HL-60 (cell line): ENCODE measurements at places on chromosomes 11 and 22.

- peak; percentile 55 for DNase-seq
These were observed at the start of gene ARAP1 for GRCh38 chr11:72752088-72752914. Gene ARAP1, minus strand, starts transcription at chr11:72752408. Its CDS starts 25,280 bp downstream, at chr11:72727128.

- DNase-seq = no peak
These were observed 9.0 kb downstream of the TRIM44 start for GRCh38 chr11:35671396-35672127.

DNA sequence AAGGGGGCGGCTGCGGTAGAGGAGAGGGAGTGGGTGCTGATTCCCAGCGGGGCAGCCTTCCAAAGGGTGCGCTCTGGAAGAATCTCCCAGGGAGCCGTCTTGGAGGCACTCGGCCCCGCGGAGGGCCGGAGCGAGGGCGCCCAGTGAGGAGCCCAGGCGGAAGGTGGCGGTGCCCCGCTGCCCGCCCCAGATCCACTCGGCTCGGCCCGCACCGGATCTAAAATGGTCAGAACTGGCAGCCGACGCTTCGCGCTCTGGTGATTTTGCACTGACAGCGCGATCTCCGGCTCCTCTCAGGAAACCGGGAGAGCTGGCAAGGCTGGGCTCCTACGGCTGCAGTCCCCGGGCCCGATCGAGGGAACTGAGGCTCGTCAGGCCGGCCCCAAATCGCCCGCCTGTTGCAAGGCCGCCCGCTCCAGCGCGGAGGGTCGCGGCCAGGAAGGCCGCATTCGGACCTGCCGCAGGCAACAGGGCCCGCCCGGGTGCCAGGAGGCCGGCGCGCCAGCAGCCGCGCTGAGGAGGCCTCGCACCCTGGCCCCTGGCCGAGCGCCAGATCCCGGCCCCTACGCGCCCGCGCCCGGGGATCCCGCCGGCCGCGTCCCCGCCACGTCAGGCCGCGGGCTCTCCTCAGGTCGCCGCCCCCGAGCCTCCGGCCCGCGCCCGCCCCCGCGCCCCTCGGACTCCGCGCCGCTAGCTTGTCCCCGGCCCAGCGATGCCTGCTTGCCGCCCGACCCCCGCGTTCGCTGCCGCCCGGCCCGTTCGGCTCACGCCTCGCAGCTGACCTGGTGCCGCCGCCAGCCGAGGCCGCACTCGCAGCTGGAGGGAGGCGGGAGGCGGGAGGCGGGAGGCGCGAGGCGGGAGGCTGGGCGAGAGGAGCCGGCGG, at the start of gene KLHL22:
KLHL22 (minus strand) TSS at position 818 of the 883 bp plus-strand sequence. CDS start 6,584 bp downstream, outside the sequence.
- DNase-seq = peak; percentile 9

DNA sequence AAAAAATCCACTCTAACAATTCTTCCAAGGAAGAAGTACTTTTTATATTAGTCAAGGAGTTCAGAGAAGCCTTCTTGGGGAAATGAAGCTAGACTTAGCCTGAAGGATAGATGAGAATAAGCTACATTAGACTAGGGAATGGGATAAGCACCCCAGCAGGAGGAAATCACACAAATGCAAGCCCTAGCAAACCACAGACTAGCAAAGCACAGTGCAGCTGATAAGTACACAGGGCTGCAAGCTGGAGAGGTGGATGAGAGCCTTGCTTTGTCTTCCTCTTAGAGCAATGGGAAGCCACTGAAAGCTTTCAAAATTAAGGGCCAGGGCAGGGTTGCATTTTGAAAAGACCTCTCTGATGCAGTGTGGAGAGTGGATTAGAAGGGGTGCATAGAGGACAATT, 946.2 kb downstream of the LRRC4C start:
- DNase-seq = no peak

GRCh38 chr11:131246663-131247062, 123.8 kb upstream of the NTM start:
- peak; percentile 22 for DNase-seq

DNA sequence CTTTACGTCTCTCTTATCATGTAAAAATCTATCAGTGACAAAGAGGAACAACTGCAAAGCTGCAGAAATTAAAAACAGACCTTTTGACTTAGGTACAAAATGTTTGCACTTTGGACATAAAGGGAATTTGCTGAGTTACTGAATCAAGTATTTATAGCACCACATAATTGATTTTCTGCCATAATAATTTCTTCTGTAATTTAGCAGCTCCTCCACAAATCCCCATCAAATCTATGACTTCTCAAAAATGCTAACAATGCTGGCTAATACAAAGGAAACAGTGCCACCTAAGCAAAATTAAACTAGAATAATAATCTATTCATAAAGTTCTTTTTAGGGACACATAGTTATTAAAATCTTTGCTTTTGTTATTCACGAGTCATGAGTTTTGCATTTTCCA, 215.1 kb downstream of the SWAP70 start:
- no peak for DNase-seq

DNA sequence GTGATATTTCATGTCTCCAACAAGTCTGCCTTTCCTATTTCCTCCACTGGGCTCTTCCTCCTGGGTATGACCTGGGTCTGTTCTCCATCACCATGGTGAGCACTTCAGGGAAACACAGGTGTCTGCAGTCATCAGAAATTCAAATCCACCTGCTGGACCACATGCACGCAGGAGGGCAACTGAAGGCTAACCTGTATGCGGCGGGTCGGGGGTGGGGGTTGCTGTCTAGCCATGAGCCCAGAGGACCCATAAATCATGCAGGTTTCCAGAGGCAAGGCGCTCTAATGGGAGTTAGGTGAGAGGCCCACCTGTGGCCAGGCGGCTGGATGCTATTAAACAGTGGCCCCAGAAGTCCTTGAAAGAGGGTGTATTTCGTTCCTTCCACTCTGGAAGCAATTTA, 11.1 kb upstream of the PAMR1 start:
- DNase-seq = no peak

DNA sequence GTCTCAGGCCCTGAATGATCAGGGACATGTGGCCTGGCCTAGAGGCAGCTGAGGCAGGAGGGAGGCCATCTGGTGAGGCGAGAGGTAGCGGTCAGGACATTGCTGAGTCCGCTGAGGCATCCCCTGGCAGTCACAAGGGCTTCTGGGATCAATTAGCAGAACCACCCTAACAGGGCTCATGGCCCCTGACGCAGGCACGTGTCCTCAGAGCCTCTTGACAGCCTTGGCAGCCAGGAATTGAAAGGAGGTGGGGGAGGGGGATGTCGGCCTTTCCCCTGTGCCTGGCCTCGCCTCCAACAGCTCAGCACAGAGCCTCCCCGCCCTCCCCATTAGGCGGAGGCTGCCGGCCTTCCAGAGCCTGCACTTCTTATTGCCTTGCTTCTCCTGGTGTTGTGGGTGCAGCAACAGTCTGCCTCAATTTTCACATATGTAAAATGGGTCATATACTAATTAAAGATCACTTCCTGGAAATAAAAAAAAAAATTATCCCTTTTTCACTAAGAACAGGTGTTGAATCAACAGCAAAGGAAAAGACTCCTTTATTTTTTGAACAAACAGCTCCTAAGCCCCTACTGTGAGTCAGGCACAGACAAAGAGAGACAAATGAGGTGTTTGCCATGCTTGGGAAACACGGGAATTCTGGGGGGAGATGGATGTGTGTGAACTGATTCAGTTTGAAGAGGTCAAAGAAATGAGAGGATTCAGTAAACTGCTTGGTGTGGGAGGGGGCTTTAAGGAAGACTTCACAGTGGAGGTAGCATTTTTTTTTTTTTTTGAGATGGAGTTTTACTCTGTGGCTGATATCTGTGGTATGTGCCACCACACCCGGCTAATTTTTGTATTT, 55.3 kb downstream of the NFAM1 start:
- no peak for DNase-seq

GRCh38 chr11:117908109-117908895, 20.9 kb downstream of the TMPRSS13 start:
- DNase-seq = no peak

GRCh38 chr11:96006037-96006436, 82.1 kb upstream of the MTMR2 start:
- DNase-seq = no peak

- no peak for DNase-seq
These were observed 154.8 kb downstream of the APOL5 start for GRCh38 chr22:35872451-35872850.

- no peak for DNase-seq
These were observed 67.3 kb downstream of the TRPC6 start for GRCh38 chr11:101516546-101516945.

- DNase-seq = no peak
These were observed 518 bp upstream of the CHRM1 start for GRCh38 chr11:62921573-62922188.

- DNase-seq = no peak
These were observed 814.6 kb downstream of the DLG2 start for GRCh38 chr11:84812471-84812969.

DNA sequence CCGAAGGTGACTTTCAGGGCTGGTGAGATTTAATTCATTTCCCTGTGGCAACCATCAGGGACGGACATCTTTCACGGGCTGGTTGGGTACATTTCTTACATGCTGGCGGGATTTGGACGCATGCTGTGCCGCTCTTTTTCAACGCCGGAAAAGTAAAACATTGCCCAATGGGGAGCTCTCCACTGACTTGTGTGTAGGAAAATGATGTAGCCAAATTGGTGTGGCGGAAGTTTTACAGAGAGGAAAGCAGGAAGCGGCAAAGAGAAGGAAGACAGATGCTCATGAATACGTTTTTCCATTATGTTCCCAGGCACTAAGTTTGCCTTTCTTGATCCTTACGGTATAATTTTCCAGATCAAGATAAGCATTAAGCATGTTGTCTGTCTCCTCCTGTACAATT, 375.8 kb downstream of the NTM start:
- DNase-seq = no peak

GRCh38 chr11:45323601-45324249, 37.6 kb upstream of the SYT13 start:
- no peak for DNase-seq

DNA sequence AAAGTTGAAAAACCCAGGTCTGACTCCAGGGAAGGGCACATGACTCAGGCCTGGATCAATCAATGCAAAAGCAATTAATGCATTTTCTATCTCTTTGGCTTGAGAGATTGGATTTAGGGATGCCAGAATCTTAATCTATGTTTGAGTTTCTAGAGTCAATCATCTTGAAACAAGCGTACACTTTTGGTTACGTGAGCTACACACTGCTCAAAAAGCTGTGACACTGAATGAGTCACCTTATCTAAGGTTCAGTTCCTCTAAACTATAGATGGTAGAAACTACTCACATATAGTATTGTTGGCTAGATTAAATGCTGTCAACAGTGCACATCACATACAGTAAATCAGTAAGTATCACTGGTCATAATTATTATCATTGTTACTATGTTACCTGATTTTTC, 24.2 kb downstream of the MRE11 start:
- no peak for DNase-seq

GRCh38 chr11:57487920-57488659, 27.4 kb downstream of the SLC43A1 start:
- DNase-seq = no peak

- DNase-seq = no peak
These were observed 380.6 kb downstream of the CTTN start for GRCh38 chr11:70778883-70779282.

GRCh38 chr11:66870616-66871520, 14.0 kb downstream of the LRFN4 start:
- DNase-seq = no peak

GRCh38 chr22:50490531-50491308, 4.1 kb downstream of the MIOX start:
- peak; percentile 53 for DNase-seq

DNA sequence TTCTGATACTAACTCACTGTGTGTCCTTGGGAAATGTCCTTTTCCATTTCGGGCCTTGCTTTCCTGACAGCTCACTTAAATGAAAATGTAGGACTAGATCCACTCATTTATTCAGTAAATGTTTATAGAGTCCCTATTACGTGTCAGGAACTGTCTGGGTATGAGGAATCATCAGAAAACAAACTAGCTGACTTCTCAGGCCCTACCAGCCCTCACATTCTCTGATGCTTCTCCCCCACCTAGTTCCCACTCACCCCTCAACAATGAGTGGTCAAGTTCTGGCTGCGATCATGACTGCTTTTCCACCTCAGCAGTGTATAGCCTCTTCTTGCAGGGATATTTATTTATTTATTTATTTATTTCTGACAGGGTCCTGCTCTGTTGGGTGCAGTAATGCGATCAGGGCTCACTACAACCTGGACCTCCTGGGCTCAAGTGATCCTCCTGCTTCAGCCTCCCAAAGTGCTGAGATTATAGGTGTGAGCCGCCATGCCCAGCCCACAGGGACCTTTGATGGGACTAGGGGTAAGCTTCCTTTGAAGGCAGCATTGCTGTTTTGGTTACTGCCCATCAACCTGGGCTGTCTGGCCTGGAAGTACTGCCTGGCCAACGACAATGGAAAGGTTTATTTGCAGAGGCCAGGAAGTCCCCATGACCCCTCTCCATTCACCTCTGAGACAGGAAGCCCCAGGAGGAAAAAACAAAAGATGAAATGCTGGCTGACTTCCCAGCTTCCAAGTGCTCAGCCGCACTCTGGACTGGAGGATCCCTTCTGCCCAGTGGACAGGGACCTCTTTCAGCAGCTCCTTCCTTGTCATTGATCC, 33.1 kb upstream of the POLD3 start:
- no peak for DNase-seq

- DNase-seq = no peak
These were observed 14.3 kb upstream of the C11orf96 start for GRCh38 chr11:43927925-43928707.

DNA sequence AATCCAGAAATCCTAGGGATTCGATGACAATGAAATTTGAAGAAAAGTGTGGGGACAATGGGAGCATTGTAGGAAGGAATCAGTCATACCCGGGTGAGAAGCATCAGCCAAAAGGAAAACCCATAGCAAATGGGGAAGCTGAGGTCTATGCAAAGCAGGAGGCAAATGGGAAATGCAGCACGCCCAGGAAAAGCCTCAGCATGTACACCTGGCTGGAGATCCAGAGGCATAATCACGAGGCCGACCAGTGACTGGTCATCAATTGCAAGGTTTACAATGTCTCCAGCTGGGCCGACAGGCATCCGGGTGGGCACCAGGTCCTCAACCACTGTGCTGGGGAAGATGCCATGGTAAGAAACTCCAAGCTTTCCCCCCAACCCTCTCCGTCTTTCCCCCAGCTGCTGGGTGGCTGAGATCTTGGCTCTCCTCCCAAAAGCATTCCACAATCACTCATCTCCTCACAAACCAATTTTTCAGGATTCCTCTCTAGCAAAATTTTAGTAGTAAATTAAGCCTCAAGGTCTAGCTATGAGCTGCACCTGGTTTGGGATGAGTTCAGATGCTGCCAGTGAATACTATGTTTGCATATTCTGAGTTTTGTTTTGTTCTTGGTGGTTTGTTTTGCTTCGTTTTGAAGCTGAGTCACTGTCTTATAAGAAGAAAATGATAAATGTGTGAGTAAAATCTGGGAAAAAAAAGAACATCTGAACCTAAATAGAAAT, 98.0 kb upstream of the OR5AK2 start:
- no peak for DNase-seq

- peak; percentile 74 for DNase-seq
These were observed 19.1 kb downstream of the RPL3 start for GRCh38 chr22:39300186-39300830.

- DNase-seq = no peak
These were observed 30.0 kb downstream of the LRRC32 start for GRCh38 chr11:76640501-76640900.

DNA sequence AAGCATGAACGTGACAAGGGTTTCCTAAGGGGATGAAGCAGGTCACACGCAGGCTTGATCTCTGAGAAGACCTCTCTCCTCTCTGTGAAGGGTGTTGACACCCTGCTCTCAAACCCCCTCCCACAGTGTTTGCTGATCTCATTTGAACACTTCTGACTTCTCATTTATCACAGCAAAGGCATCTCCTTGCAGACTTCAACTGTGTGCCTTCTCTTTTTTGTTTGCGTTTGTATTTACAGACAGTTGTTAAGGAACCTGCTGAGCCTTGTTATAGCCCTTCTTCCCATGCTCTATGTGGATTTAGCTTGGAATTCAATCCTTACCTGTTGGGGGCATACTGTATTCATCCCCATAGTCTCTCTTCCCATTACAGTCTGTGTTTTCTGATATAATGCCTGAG, 206.5 kb downstream of the NELL1 start:
- no peak for DNase-seq
